Skin of body (tissue), 3 donors: ENCODE measurements at places on chromosomes 6 and 20. TPM values are rescaled to one million over a fixed set of nuclear protein-coding genes. Genes with fewer than 3 reads are reported as not detected.

SLC13A3 gene
- total RNA-seq, result 1.8 TPM

TMEM170B gene
- total RNA-seq, result 5.8 TPM

RIPOR3 gene
- 16.1 TPM for total RNA-seq

MOG gene
- total RNA-seq, result not detected

TINAG gene
- 0.20 TPM for total RNA-seq

DPPA5 gene
- not detected for total RNA-seq

DNA sequence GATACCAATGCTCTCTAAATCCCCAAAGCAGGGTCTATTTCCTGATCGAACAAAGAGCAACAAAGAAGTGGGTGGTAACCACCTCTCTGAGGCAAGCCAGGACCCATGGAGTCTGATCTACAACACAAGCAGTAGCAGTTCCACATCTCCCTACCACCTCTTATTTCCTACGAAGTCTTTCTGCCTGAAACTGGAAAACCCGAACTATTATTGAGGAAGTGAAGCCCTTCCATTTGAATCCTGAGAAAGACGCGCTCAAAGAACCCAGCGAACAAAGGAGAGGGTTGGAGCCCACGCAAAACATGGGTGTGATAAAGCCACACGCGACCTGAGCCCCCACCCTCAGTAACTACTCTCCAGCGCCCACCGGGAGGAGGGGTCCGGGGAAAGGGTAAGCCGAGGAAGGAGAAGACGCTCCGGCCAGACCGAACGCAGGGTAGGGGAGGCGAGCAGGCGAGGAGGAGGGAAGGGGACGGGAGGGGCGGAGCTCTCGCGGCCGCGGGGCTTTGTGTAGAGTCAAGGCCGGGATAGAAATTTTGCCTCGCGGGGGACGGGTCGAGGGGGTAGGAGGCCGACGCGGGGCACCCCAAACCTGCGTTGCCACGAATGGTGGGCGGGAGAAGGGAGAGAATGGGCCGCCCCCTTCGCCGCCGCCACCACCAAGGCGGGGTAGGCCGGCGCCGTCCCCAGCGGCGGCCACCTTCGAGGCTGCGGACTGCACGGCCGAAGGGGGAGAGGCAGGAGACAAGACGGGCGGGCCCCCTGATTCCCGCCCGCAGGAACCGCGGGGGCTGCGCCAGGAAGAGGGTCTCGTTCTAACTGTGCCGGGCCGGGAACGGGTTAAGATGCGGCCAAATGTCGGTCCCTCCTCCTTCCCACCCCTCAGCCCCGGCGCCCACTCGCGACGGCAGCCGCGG lies 802 bp downstream of the HDAC2 start:
- peak; percentile 80 for DNase-seq

GRCh38 chr6:3753228-3753835 lies 1.8 kb upstream of the PXDC1 start:
- peak; percentile 43 for DNase-seq

DNA sequence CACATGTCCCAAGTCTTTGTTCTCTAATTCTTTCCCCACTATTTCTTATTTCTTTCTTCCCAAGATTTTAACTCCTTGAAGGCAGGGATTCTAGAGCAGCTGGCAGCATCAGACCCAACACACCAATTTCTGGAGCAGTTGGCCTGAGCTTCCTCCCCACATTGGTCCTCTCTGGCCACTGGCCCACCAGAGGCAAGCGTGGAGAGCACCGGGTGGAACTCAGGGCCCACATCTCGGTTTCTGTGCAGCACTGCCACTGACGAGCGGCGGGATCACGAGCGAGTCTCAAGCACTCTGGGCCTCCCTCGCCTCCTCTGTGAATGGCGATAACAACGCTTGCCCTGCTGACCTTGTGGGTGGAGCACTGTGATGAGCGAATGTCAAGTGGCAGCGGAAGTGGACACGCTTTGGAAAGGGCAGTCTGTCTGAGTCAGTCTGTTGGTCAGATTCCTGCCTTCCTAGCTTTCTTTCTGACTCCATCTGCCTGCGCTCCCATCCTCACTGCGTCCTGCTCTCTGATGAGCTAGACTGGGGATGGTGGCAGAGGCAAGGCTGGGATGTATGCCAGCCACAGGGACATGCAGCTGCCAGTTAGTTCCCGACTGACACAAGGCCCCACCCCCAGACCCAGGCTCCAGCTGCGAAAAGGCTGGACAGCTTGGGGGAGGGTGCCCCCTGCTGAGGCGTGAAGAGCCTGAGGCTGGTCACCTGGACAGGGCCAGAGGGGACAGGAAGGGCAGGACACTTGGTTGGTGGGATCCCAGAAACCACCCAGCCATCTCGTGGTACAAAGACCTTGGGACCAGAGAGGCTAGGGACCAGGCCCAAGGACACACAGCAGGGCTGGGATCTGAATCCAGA lies 4.5 kb upstream of the SPDEF start:
- DNase-seq, result no peak

GRCh38 chr6:108782179-108783041 lies 65.8 kb upstream of the ARMC2 start:
- DNase-seq, result peak; percentile 60

DNA sequence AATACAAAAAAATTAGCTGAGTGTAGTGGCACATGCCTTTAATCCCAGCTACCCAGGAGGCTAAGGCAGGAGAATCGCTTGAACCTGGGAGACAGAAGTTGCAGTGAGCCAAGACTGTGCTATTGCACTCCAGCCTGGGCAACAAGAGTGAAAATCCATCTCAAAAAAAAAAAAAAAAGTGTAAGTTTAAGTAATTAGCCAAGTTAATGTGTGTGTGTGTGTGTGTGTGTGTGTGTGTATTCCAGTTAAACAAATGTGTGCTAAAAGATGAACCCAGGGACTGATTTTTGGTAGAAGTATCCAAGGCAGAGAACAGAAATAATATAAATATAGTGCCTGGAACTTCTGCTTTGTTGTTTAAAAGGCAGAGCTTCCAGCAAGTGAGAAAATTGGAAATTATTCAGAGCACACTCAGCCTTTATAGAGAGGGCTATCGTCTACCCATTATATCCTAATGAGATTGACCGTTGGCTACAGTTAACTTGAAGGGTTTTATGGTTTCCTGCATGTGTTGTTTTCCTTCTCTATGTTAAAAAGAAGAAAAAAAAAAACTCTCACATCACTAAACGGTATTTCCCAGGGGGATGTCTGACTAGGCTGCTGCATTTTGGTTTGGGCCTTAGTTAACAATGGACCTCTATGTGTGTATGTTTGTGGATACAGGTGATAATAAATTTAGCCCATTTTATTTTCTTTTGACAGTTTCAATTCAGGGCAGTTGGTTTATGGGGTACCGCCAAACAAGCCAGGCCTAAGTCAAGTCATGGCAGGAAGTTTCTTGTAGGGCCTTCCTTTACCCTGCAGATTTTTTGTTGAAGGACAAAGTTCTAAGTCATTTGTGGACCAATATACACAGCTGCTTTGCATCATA lies 9.8 kb downstream of the SOX4 start:
- no peak for DNase-seq

DNA sequence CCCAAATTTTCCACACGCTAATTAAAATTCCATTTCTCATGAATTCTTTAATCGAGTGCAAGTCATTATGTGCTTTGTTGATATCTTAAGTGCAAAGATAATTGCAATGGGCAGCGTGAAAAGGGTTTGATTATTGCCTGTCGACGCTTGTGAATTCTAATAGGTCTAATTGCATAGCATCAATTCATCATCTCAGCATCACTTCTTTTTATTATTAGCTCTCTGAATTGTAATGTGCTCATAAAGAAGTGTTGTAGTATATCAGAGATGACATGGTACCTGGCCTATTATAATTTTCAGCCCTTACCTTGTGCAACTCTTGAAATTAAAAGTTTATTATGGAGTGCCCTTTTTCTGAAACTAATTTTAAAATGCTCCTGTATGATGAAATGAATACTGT lies 866.8 kb upstream of the FLRT3 start:
- DNase-seq, result no peak

DNA sequence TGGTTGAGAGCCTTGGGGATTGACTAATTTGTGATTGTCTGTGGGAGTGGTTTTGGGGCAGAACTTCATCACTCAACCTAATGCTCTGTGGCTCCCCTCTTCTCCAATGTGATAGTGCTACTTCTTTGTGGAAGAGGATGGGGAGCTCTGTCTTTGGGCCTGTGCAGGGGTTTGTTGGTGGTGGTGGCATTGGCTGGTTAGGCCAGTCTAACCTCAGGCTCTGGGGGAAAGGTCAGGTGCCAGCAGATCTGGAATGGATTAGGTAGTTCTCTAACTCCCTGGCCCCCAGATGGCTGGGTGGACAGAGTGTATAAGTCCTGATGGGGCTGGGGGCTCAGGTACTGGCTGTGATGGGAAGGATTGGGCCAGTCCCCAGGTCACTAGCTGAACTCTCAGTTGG lies 129.0 kb upstream of the CHD6 start:
- DNase-seq, result no peak

DNA sequence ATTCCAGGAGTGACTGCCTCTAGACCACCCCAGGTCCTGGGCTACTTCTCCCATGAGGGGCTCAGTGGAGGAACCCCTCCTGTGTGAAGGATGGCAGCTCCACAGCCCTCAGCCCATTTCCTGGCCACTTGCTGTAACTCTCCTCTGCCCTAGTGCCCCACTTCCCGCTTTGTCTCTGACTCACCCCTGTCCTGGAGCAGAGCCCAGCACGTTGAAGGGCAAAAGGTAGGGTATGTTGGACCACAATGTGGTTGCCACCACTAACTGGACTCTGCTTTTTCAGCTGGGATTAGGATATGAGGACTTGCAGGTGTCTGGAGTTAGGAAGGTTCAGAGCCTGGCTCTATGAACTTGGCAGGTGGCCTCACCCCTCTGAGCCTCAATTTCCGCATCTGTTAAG lies 2.4 kb downstream of the MYBL2 start:
- DNase-seq, result no peak

- no peak for DNase-seq
These were observed at the start of gene SLC17A1 for GRCh38 chr6:25831532-25832306. TSS of gene SLC17A1 (minus strand) at chr6:25832052. CDS start at chr6:25830557, 1,495 bp downstream.

DNA sequence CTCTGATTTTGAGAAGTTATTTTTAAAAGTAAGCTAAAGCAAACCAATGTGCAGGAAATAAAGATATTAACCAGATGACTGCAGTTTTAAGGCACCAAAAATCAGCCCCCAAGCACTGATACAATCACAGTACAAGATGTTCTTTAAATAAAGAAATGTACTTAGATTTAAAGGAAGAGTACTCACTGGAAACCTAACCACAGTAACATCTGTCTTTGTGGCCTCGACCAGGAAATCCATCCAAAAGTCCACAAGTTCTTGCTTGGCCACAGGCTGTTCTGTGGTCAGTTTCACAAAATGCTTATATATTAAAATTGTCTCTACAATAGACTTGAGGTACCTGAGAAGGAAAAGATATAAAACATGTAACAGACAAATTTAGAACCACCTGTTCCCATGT lies 105.9 kb upstream of the MAP7 start:
- no peak for DNase-seq

GRCh38 chr6:10801224-10801848 lies 37.0 kb downstream of the MAK start:
- DNase-seq, result no peak

DNA sequence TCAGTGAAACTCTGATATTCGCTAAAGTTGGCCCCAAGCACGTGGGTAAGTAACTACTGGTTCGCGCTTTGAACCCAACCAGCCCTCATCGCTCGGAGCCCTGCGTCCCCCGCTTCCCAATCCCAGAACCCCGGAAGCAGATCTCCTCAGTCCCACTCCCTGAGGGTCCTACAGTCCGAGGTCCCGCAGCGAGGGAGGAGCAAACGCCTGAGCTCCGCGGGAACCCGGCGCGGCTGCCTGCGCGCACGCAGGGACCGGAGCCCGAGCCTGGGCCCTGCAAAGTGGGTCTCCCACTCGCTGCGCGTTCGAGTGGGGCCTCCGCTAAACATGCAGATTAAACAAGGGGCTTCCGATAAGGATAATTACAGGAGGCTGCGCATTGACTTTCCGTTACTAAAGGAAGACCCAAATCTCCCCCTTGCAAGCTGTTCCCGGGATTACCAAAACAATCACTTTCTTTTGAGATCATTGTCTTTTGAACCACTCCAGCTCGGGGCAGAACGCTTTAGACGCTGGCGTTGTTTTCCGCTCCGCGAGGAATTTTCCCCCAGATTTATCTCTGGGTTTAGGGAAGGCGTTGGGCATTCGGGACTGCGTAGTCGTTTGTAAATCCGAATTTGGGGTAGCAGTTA lies 1.3 kb upstream of the VSX1 start:
- no peak for DNase-seq

GRCh38 chr6:87180105-87180728 lies 24.9 kb downstream of the ZNF292 start:
- no peak for DNase-seq

DNA sequence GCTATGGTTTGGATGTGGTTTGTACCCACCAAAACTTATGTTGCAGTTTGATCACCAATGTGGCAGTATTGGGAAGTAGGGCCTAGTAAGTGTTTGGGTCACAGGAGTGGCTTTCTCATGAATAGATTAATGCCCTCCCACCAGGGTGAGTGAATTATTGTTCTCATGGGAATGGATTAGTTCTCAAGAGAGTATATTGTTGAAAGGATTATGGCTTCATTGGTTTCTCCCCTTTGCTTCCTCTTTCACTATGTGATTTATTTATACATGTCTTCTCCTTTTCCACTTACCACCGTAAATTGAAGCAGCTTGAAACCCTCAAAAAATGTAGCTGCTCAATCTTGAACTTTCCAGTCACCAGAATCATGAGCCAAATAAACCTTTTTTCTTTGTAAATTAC lies 10.8 kb downstream of the UFL1 start:
- no peak for DNase-seq

DNA sequence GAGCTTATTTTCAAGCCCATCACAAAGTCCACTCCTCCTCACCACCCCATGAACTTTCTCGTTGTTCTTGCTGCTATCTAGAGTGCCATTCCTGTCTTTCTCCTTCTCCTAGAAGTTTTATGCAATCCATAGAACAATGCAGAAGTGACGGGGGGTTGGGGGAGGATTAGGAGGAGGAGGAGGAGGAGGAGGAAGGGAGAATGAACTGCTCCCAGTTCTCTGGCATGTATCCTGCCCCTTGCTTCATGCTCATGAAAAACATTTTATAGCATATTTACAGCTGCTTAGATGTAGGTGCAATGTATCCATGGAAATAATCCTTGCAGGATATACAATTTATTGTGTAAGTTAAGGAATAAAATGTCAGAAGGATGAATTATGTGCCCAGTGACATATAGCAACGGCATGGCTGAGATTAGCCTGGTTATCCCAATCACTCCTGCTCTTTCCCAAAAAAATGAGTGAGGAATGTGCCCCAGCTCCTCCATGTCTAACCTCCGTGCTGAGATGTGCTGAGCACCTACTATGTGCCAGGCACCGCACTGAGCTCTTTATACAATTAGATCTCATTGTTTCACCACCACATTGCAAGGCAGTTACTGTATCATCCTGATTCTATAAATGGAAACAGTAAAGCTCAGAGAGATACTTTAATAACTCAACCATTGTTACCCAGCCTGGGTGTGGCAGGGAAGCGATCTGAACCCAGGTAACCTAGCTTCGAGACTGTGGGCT lies 41.6 kb upstream of the TFAP2C start:
- no peak for DNase-seq

GRCh38 chr6:48744948-48745347 lies 634.0 kb upstream of the PTCHD4 start:
- DNase-seq, result no peak

- no peak for DNase-seq
These were observed 15.5 kb downstream of the COL9A3 start for GRCh38 chr20:62832212-62832922.
